Camera-type eye (tissue), 1 donor: ENCODE measurements at places on chromosomes 11 and 22. TPM values are rescaled to one million over a fixed set of nuclear protein-coding genes. Genes with fewer than 3 reads are reported as not detected.

The GVQW3 gene
- 20.3 TPM for total RNA-seq

The CCDC81 gene
- total RNA-seq = 3.7 TPM

The HTR3B gene
- total RNA-seq = not detected

The IMMP1L gene
- 41.6 TPM for total RNA-seq

The CTSF gene
- 83.2 TPM for total RNA-seq

The KCNJ11 gene
- total RNA-seq = 5.2 TPM

The ROBO3 gene
- total RNA-seq = 17.6 TPM

The CRACR2B gene
- 9.5 TPM for total RNA-seq

The ZFP91 gene
- total RNA-seq = 63.9 TPM

The LMNTD2 gene
- total RNA-seq = 0.33 TPM

The FAM118B gene
- total RNA-seq = 30.2 TPM

The NEFH gene
- total RNA-seq = 1.8 TPM

The NCAPH2 gene
- total RNA-seq = 58.1 TPM

The GGTLC2 gene
- total RNA-seq = not detected

The ARRB1 gene
- total RNA-seq = 39.4 TPM

The OR5T2 gene
- total RNA-seq = not detected

The SEPTIN3 gene
- total RNA-seq = 47.3 TPM
